ENCODE measurements at places on chromosomes 6 and 20. TPM values are rescaled to one million over a fixed set of nuclear protein-coding genes. Genes with fewer than 3 reads are reported as not detected.

DNA sequence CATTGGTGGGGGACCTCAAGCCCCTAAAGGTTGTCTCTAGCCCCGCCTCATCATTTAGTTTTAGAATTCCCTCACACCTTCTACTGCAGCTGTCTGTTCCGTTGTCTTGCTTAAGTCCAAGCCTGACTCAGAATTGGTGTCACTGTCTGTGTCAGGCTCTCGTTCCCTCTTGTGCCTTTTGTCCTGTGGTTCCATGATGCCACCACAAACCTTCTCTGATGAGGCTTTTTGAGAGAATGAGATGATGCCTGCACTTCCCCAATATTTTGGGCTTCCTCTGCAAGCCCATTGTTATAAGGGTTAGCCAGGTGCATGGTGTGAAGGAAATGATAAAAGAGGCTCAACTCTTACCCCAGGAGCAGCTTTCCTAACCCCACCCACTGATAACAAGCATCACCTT is 8.1 kb upstream of the AKIRIN2 start:
- no peak overlapping the region for H3K27ac ChIP-seq
- no peak for DNase-seq
- H3K36me3 ChIP-seq: no peaks in the 10 kb centered on the region
- no peaks in the 10 kb centered on the region for H3K27me3 ChIP-seq
- H3K4me1 ChIP-seq: no peaks in the 10 kb centered on the region

- no peaks in the 10 kb centered on the region for H3K36me3 ChIP-seq
- H3K27me3 ChIP-seq: no peaks in the 10 kb centered on the region
- peak overlapping the region; percentile 74 for H3K27ac ChIP-seq
Measured at GRCh38 chr20:21725892-21726291, 20.4 kb downstream of the PAX1 start.

DNA sequence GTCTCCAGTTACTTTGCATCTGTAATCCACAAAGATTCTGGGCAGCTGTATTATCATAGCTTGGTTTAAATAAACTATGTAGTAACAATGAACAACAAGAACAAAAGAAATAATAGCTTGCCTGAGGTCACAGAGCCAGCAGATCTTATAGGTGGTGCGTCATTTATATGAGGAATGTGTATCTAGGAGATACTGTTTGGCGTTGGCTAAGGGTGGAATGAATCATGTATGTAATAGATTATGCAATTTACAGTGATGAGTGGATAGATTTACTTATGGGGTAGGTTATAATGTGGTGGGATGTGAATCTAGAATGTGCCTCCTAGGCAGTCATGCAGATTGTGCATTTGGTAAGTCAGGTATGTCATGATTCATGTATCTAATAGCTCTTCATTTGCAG is 42.8 kb downstream of the HNF4A start:
- H3K4me1 ChIP-seq: no peaks in the 10 kb centered on the region
- H3K27me3 ChIP-seq: no peaks in the 10 kb centered on the region
- no peaks in the 10 kb centered on the region for H3K36me3 ChIP-seq
- H3K4me3 ChIP-seq: no peak overlapping the region

The HLA-DRB1 gene
- 28.1 TPM for total RNA-seq

The TRIM10 gene
- not detected for total RNA-seq

Measured in thyroid gland (tissue), 4 donors.